Neural progenitor cell (in vitro differentiated cells): ENCODE measurements at places on chromosomes 2 and 18. TPM values are rescaled to one million over a fixed set of nuclear protein-coding genes. Genes with fewer than 3 reads are reported as not detected.

- H3K4me1 ChIP-seq = peaks cover 21% of the 10 kb centered on the region
- H3K36me3 ChIP-seq = no peaks in the 10 kb centered on the region
- DNase-seq = no peak
- no peak overlapping the region for H3K4me3 ChIP-seq
- no peak overlapping the region for H3K27ac ChIP-seq
- no peaks in the 10 kb centered on the region for H3K27me3 ChIP-seq
These were observed 109.7 kb downstream of the MSH2 start for GRCh38 chr2:47512581-47513083.

- no peaks in the 10 kb centered on the region for H3K27me3 ChIP-seq
- H3K36me3 ChIP-seq = no peaks in the 10 kb centered on the region
- H3K27ac ChIP-seq = no peak overlapping the region
These were observed 201.5 kb downstream of the LPIN1 start for GRCh38 chr2:11947956-11948355.

DNA sequence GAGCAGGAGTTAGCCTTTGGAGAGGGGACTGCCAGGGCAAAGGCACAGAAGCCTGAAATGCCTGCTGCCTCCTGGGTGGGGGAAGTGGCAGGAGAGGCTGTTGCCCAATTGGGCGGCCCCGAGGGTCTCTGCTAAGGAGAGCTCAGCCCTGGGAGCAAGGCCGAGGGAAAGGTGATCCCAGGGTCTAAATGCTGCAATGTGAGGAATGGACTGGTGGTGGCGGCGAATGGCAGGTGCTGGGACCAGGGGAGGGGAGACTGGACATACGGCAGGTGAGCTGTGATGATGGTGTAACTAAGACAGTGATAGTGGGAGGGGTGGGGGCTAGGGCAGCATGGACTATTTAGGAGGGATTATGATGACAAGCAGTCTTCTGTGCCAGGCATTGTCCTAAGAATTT is 104.0 kb downstream of the DYSF start:
- H3K27me3 ChIP-seq = no peaks in the 10 kb centered on the region
- H3K27ac ChIP-seq = no peak overlapping the region

DNA sequence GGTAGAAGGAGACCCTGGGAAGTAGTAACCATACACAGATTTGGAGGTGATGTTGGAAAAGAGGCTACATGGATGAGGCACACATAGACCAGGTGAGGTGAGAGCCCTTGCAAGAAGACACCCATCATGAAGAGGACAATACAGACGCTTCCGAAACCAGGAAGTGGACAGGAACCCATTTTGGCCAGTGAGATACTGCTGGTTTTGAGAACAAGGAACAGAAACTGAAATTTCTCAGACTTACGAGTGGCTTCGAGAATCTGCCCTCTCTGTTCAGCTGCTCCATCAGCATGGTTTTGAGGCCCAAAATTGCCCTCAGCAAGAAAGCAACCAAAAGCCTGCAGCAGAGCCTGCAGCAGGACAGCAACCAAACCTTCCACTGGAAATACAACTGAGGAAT is 479.1 kb upstream of the NRXN1 start:
- no peak overlapping the region for H3K27ac ChIP-seq
- no peak overlapping the region for H3K4me3 ChIP-seq
- H3K36me3 ChIP-seq = no peaks in the 10 kb centered on the region
- no peaks in the 10 kb centered on the region for H3K4me1 ChIP-seq
- H3K27me3 ChIP-seq = no peaks in the 10 kb centered on the region

DNA sequence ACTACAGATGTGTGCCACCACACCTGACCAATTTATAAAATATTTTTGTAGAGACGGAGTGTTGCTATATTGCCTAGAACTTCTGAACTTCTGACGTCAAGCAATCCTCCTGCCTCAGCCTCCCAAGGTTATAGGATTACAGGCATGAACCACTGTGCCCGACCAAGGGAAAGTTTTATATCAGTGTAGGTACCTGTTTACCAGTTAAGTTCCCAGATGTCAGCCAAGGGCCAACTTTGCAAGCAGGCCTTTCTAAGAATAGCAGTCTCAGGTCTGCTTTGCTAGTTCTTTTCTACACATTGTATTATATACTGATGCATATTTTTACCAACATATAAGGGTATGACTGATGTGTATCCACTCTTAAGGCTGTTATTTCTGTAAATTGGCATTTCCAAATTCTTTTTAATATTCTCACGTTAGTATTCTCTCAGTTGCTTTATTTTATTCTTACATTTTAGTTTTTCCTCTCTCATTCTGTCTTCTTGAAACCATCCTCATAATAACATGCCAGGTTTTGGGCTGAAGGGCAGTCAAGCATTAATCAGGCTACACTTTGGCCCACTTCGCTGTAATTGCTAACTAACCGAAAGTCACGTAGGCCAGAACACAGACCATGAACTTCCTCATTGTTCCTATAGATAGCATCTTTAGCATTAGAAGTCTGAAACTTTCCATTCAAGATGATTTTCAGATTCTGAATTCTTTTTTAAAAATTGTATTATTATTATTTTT is 25.0 kb upstream of the CXXC1 start:
- no peak for DNase-seq
- H3K4me3 ChIP-seq = no peak overlapping the region
- H3K27ac ChIP-seq = no peak overlapping the region
- H3K36me3 ChIP-seq = no peaks in the 10 kb centered on the region
- peaks cover 53% of the 10 kb centered on the region for H3K27me3 ChIP-seq
- H3K4me1 ChIP-seq = no peaks in the 10 kb centered on the region

GRCh38 chr2:133765658-133766057 is 197.4 kb upstream of the NCKAP5 start:
- no peaks in the 10 kb centered on the region for H3K4me1 ChIP-seq
- H3K27ac ChIP-seq = no peak overlapping the region
- no peaks in the 10 kb centered on the region for H3K27me3 ChIP-seq
- H3K36me3 ChIP-seq = no peaks in the 10 kb centered on the region

GRCh38 chr2:200787351-200788120 is 24.2 kb upstream of the BZW1 start:
- H3K4me1 ChIP-seq = peaks cover 7% of the 10 kb centered on the region
- no peaks in the 10 kb centered on the region for H3K36me3 ChIP-seq
- H3K27ac ChIP-seq = no peak overlapping the region
- H3K27me3 ChIP-seq = no peaks in the 10 kb centered on the region
- no peak overlapping the region for H3K4me3 ChIP-seq

DNA sequence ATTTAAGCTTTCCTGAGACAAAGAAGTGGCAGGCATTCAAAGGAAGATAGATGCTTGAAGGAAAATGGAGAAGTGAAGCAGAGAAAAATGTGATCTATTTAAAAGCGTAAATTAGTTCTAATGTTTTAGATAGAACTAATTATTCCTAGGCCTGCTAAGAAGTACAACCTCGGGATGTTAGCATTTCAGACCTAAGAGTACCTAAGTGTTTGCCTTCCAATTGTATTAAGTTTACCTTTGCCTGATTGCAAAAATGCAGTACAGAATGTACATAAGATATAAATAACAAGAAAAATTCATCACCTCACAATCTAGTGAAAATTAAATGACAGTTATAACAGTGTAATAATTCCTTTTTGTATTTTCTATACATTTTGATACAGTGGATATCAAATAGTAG is 71.1 kb upstream of the HNMT start:
- H3K36me3 ChIP-seq = no peaks in the 10 kb centered on the region
- H3K27ac ChIP-seq = no peak overlapping the region
- no peak for DNase-seq
- no peak overlapping the region for H3K4me3 ChIP-seq
- H3K27me3 ChIP-seq = no peaks in the 10 kb centered on the region
- H3K4me1 ChIP-seq = no peaks in the 10 kb centered on the region

GRCh38 chr2:54975598-54976492 is 74.4 kb downstream of the RTN4 start:
- H3K27me3 ChIP-seq = no peaks in the 10 kb centered on the region
- H3K4me3 ChIP-seq = no peak overlapping the region
- no peaks in the 10 kb centered on the region for H3K4me1 ChIP-seq
- no peak for DNase-seq

The SP140 gene
- 0.06 TPM in 1 of 2 replicates, not detected in the other for total RNA-seq

The TMX3 gene
- total RNA-seq = 51.2 and 89.6 TPM in 2 replicates

The FOXI3 gene
- 0.51 and 0.90 TPM in 2 replicates for total RNA-seq

GRCh38 chr2:17918789-17919188 is 40.3 kb downstream of the KCNS3 start:
- H3K4me1 ChIP-seq = no peaks in the 10 kb centered on the region
- no peaks in the 10 kb centered on the region for H3K36me3 ChIP-seq
- H3K27me3 ChIP-seq = no peaks in the 10 kb centered on the region

The RAD51AP2 gene
- 0.31 and 1.2 TPM in 2 replicates for total RNA-seq
